ENCODE measurements at places on chromosomes 5 and 9.

DNA sequence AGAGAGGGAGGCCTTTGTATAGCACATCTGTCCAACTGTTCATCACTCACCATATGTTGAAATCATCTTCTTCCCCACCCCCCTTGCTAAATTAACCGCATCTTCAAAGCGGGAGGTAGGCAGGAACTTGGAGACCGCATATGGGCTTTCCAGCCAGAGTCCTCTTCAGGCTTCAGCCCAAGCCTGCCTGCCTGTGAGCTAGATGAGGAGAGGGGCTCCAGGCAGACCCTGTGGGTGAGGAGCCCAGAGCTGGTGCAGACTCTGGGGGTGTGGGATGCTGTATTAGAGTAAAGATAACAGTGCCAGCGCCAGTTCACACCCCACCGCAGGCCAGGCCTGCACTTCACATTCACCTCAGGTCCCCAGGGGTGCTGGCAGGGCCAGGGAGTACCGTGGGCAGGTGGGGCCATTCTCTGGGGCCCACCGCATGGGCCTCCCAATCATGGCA lies 16.2 kb downstream of the PRRC2B start:
- DNase-seq: no peak

GRCh38 chr9:76654051-76654461 lies 110.2 kb upstream of the PCA3 start:
- DNase-seq: no peak

DNA sequence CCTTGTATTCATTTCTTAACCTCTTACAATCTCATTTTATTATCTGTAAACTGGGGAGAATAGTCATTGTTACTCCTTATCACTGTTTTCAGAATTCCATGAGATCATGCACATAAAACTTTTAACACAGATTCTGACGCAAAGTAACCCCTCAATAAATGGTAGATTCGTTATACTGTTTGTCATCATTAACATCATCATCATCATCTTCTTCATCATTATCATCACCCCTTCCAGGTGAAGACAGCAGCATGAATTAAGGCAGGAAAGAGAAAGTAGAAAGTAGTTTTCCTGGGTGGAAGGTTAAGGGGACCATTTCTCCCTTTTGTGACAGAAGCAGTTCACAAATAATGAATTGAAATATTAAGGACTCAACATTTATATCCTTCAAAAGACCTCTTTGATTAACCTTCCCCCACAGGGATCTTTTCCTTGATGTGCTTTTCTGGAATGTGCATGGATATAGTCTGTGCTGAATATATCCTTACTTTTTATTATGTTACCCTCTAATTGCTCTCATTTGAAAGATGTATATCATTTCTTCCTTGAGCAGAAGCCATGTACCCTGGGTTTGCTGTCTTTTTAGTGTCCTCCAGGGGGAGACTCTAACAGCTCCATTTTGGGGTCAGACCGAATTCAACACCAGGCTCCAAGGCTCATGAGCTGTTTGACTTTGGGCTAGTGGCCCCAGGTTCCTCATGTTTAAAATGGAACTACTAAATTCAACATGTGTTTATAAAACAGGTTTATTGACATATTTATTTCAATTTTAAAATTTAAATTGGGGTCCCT lies 1029.9 kb upstream of the WWC1 start:
- DNase-seq: no peak

DNA sequence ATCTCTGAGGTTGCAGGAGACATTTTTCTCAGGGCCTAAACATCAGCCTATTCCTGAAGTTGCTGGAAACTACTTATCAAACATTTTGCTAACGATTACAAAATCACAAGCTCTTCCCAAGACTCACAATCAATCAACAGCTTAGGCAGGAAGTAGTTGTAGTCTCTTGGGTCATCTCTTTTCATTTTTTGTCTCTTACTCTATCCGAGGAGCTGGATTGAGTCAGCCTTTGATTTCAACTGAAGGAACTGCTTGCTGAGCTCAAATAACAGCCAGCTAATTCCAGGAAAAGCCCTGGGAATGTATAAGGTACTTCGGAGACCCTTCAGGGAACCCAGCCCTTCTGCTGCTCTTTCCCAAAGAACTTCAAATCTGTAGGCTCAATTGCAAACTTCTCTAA lies 398.9 kb downstream of the PLK2 start:
- no peak for DNase-seq

- DNase-seq: no peak
Measured at GRCh38 chr9:136364942-136365774, 1.6 kb upstream of the DNLZ start.

- no peak for DNase-seq
Measured at GRCh38 chr5:68287976-68288706, 72.6 kb downstream of the PIK3R1 start.

DNA sequence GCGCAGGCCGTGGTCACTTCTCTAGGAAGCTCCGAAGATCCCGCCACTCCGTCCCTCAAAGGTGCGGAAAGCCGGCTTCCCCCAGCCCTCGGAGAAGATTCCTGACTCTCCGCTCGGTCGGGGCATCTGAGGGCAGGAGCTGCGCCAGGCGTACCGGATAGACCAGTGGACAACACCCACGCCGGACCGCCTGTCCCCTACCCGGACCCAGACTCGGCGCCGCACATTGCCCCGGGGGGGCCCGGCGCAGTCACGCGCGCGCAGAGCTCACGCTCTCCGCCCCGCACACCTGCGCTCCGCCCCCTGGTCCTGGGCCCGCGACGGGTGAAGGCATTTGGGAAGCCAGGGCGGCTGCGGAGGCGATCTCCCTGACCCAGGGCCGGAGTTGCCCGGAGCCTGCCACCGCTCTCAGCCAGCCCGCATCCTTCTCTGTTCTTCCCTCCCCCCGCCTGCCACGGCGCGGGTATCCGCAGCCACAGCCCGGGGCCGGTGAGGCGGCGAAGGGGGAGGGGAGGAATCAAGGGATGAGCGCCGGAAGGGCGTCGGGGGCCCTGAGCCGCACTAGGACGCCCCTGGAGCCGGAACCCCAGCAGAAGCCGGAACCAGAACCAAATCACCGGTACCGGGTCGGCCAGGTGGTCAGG lies 448 bp downstream of the RELL2 start:
- no peak for DNase-seq

- no peak for DNase-seq
Measured at GRCh38 chr9:137953683-137954438, 76.3 kb downstream of the CACNA1B start.

DNA sequence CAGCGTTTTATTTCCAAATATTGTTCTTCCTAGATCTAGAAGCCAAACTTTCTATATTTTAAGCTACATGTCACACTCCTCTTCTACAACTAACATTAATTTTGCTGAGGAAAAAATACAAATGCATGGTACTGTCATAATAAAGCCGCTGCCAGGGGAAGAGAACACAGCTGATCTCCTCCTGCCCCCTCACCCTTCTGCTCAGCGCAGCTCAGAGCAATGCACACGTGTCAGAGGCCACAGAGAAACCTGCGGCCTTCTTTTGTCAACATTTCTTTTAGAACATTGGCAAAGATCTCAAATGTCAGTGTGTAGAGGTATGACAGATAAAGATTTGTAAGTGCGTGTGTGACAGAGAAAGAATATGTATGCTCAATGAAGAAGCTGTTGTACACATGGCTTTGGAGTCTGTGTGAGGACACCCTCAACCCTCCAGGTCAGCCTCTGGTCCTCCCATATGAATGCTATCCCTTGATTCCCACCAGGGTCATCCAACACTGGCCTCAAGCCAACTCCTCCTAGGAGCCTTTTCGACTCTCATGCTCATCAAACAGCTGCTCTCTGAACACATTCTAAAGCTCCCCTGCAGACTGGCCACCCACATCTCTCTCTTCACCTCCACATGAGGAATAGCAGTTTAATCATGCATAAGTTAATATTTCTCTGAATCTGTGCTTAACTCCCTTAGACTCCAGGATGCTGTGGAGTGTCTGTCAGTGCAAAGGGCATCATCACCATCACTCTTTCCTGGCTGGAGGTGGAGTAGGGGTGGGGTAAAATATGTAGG lies 40.9 kb downstream of the TAS2R1 start:
- no peak for DNase-seq

GRCh38 chr5:43352131-43352530 lies 38.9 kb upstream of the HMGCS1 start:
- no peak for DNase-seq

- no peak for DNase-seq
Measured at GRCh38 chr9:132241840-132242620, 80.2 kb downstream of the NTNG2 start.

DNA sequence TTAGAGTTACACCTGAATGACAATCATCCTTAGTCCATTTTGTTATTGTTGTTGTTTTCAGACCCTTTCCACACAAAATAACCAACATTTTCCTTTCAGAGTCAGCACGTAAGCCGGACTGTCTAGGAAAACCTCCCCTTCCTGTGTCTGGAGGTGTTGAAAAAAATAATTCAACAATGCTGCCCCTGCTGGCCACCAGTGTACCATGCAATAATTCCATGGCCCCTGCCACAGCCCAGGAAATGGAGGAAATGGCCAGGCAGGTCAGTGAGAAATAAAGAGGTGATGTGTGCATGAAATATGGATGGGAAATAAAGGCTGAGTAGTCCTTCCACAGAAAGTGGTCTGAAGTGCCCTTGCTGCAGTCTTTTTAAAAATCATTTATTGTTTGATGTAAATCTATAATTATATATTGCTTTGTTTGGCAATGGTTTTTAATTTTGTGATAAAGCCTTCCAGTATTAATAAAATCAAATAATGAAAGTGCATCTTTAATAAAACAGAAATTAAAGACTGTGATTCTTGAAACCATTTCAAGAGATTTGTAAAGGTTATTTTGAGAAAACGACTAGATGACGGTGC lies 152.8 kb upstream of the PAPPA start:
- DNase-seq: no peak

DNA sequence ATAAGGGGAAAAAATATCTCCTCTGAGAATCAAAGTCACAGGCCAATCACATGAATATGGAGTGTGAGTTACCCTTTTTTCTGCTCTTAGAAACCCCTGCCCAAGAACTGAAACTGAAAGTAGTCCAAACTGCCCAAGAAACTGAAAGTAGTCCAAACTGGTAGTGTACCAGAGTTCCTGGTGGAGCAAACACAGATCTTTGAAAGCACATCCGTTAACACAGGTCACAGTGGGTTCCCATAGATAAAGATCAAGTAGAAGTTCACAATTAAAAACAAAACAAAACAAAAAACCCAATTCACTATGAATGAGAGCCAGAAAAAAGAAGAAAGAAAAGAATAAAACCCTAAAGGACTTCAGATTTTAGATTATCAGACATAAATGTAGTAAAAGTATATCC lies 332.4 kb upstream of the EFNA5 start:
- no peak for DNase-seq

DNA sequence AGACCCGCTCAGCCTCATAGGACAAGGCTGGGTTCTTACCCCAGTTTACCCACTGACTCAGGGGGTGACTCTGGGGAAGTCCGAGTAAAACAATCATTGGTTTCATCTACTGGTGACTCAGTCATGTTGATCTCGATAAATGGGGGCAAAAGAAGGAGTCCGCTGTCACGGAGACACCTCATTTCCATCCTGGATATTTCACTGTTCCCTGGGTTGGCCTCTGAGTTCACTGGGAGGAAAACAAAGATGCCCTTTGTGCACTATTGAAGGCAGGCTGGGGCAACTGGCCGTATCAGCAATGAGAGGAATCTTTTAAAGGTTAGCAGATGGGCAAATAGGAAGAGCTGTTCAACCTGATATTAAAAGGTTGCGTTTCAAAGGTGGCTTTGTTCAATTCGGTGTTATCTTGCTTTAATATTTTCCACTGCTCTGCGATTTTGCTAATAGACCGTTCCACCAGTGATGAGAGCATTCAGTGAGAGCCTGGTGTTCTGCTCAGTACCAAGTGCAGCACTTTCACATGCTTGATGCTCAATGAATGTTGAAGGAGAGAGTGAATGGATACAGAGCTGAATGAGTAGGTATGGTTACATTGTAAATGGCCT lies 110.2 kb upstream of the EGFLAM start:
- DNase-seq: no peak

DNA sequence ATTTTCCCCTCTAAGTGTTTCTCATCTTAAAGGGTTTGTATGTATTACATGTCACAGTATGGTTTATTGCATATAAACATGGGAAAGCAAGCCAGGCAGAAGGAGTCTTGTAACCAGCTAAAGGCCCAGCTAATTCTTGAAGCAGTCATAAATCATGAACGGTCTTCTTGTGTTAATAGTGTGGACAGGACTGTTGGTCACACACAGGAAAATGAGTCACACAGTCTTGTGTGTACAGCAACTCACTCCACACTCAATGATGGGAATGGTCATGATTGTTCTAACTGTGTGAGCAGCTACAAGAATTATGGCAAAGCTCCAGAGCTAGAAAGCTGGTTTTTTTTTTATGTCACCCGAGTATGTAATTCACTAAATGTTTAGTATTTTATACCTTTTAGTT lies 123.9 kb downstream of the GHR start:
- no peak for DNase-seq

DNA sequence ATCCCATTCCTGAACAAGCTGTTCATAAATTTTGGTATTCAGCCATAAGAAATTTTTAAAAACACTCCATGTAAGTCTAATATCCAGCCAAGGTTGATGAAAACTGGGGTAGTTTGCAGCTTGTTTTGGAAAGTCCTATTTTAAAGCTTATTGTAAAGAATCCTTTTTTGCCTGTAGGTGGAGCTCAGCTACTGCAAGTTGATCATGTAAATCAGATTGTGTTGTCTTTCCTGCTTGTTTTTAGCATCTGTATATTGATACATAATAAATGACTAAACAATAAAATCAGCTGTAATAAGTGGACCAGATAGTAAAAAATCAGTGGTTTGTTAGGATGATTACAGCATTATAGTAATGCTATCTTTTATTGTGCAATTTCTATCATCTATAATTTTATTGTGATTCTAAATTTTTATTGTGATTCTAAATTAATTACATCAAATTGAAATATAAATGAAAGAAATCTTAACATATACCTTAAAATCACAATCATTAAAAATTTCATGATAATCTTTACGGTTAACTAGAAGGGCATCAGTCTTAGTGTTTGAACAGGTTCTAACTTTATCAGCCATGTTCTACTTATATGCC lies 42.4 kb downstream of the CWC27 start:
- no peak for DNase-seq

DNA sequence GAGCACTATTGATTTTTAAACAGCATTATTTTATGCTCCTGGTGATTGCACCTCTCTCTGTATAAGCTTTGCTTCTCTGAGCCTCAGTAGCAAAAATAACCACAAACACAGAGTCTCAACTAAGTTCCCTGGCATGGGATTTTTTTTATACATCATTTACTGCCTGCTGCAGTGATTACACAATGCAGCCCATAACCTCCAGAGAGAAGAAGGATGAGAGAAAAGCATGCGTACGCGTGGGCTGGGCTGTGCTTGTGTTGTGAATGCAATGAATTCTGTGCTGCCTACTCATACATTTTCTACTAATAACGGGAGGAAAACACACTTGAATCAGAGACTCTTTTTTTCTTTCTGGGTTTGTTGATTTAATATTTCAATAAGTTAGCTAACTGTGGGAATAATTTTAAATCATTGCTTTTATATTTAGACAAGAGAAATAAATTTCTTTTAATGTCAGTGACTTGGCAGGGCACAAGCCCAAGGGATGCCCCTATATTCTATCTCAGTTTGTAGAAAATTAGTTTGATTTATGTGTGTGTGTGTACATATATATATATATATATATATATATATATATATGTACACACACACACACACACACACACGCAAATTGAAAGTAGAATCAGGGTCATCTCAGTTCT lies 351.5 kb downstream of the MED10 start:
- DNase-seq: no peak
